ENCODE measurements at places on chromosomes 13 and 19.

DNA sequence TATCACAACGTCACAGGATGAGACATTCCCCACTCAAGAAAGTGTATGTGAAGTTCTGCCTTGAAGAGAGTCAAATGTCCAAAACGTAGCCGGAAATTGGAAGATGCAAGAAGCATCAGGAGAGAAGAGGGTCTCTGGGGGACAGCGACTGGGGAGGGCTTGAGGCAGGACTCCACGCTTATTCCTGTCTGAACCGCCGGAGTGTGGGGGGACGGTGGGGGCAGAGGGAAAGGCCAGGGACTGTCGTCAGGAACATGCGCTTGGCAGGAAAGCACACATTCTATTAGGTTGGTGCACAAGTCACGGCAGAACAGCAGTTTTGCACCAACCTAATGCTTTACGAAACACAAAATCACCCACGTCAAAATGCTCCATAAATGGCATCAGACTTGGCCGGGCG is 95.3 kb upstream of the TM9SF2 start:
- no peak for DNase-seq

- DNase-seq, result no peak
These were observed 1.2 kb upstream of the CHMP2A start for GRCh38 chr19:58555920-58556621.

- no peak for DNase-seq
These were observed 16.4 kb downstream of the ZNF574 start for GRCh38 chr19:42092350-42092749.

GRCh38 chr13:91331047-91331915 is 16.2 kb upstream of the MIR17HG start:
- DNase-seq, result no peak
